ENCODE measurements at places on chromosomes 3 and 15.
A peak's percentile ranks its signal among the peaks of the same experiment; 100 is the strongest.

- DNase-seq: peak; percentile 74
Measured at GRCh38 chr15:80489030-80489594, 84.9 kb downstream of the ARNT2 start.

GRCh38 chr3:58164906-58165821, 45.6 kb downstream of the DNASE1L3 start:
- no peak for DNase-seq

DNA sequence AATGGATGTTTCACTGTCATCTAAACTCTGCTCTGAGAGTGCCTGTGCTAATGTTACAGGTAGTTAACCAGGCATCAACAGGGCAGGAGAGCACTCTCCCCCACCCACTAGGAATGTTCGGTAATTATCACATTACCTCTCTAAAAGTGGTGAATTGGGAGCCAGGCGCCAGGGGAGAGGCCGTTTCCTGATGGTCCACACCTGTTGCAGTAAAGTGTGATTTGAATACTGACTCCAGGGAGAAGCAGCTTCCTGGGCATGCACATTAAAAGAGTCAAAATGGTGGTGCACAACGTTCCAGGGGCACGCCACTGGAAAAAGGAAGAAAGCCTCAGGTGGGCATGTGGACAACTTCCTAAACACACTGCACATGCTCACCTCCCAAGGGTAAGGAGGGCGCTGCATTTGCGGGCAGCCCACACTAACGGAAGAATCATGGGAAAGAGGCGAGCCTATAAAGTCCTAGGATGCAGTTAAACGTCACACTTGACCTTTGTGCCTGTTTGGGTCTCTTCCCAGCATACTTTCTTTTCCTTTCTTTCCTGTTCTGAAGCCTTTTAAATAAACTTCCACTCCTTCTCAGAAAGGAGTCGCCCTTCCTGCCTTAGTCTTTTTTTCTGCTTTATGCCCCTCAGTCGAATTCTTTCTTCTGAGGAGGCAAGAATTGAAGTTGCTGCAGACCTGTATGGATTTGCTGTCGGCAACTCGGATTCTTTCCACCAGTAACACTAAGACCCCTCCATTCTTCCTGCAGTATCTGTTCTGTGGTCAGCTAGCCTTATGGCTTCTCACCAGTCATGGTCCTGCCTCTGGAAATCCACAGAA, 28.9 kb upstream of the GPD1L start:
- DNase-seq: no peak

DNA sequence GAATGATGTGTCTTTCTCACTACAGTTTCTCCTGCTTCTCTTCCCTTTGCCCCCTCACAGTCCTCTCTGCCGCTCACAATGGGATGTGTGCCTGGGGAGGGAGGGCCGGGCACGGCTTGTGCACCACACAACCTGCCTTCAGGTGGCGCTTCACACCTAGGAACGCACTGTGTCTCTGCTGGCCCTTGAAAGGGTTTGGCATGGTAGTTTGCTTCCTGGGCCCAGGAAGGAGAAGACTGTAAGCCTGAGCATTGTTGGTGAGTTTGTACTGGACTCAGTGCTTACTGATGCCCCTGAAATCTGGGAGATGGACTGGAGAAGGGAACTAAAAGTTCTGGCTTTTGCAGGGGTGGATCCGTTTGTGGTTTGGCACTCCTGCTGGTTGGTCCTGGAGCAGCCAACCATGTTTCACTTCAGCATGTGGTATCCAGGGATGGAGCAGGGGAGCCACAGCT, 9.2 kb downstream of the ALPK3 start:
- DNase-seq: no peak

- no peak for DNase-seq
Measured at GRCh38 chr3:194870394-194871110, 184.9 kb downstream of the FAM43A start.

- DNase-seq: no peak
Measured at GRCh38 chr3:45960289-45960688, 17.0 kb downstream of the CXCR6 start.

GRCh38 chr3:129558081-129558771, 15.3 kb downstream of the H1-8 start:
- DNase-seq: no peak

- no peak for DNase-seq
Measured at GRCh38 chr15:51768018-51768417, 16.6 kb downstream of the TMOD2 start.

DNA sequence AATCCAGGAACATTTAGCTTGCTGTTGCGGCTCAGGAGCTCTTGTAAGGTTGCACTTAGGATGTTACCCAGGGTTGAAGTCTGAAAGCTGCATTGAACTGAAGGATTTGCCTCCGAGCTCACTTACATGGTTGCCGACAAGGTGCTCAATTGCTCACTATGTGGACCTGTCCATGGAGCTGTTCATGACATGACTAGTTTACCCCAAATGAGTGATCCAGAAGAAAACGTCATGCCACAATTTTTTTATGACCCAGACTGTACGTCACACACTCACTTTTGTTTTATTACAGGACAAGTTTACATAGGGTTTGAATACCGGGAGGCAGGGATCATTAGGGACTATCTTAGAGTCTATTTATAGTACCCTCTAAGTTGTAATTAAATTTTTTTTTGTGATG, 21.0 kb upstream of the CLDN11 start:
- no peak for DNase-seq
